Esophagus squamous epithelium (tissue), 5 donors: ENCODE measurements at places on chromosomes 7 and 10. TPM values are rescaled to one million over a fixed set of nuclear protein-coding genes. Genes with fewer than 3 reads are reported as not detected.

- no peak for DNase-seq
Observed at GRCh38 chr7:117995850-117996650, 122.8 kb upstream of the CTTNBP2 start.

DNA sequence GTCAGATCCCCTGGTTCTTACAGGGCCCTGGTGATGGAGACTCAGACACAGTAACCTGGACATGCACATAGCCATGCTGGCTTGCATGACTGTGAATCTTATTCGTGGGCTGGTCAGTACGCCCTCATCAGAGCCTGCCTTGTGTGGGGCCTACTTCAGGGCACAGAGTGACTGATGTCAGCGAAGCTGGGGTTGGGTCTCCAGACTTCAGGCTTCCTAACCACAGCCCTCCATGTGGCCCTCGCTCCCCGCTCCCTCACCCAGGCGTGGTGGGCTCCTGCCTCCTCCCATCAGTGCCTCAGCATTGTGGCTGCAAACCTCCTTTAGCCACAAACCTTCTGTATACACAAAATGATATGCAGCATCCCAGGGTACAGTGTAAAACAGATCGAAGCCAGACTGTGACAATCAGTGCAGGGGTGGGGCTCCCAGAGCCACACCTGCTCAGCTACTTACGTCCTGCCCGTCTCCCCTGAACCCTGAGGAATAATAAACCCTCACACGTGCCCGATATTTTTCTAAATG lies 7.1 kb upstream of the C10orf105 start:
- no peak for DNase-seq

- DNase-seq: no peak
Observed at GRCh38 chr7:11714205-11714604, 117.8 kb downstream of the THSD7A start.

Gene PNPLA8
- total RNA-seq: 26.3 TPM

Gene TUBB8
- total RNA-seq: not detected
